Aorta (tissue), 5 donors: ENCODE measurements at places on chromosomes 6 and 20. TPM values are rescaled to one million over a fixed set of nuclear protein-coding genes. Genes with fewer than 3 reads are reported as not detected.

Gene GLP1R
- total RNA-seq, result not detected

Gene PHACTR2
- total RNA-seq, result 87.1 TPM

Gene WFDC10B
- not detected for total RNA-seq

Gene BMP6
- 1.2 TPM for total RNA-seq

Gene KATNA1
- 15.9 TPM for total RNA-seq

Gene PMEPA1
- total RNA-seq, result 167 TPM

Gene HLA-F
- 124 TPM for total RNA-seq

- no peaks in the 10 kb centered on the region for H3K4me1 ChIP-seq
- H3K4me3 ChIP-seq, result no peak overlapping the region
- H3K27ac ChIP-seq, result no peak overlapping the region
- H3K36me3 ChIP-seq, result no peaks in the 10 kb centered on the region
Observed at GRCh38 chr20:1718604-1719384, 61.2 kb upstream of the SIRPG start.

DNA sequence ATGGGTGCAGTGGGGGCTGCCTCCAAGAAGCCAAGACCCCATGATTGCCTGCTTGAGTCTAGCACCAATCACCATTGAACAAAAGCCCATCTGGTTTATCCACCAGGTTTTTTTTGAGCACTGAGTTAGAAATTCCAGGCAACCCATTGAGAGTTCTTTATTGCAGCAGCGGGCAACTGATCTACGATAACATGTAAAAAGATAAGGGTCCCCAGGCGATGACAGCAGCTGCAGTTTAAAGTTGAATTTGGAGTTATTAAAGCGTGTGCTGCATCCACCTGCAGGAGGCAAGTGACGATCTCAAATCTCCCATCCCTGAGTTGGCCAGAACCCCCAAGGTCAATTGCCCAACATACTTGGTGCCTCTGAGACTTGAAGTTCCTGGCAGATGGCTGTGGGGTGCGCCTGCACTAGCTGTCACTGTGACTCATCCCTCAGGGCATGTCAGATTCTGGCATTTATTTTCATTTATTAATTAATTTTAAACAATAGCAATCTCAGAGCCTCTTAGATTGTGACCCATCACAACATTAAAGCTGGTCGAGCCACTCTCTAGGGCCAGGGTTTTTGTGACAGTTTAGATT, 290.4 kb upstream of the SULF2 start:
- H3K27ac ChIP-seq, result no peak overlapping the region
- no peaks in the 10 kb centered on the region for H3K27me3 ChIP-seq
- DNase-seq, result no peak
- H3K4me1 ChIP-seq, result no peaks in the 10 kb centered on the region
- no peak overlapping the region for H3K4me3 ChIP-seq
- H3K36me3 ChIP-seq, result no peaks in the 10 kb centered on the region

GRCh38 chr6:72035966-72036365, 149.6 kb downstream of the RIMS1 start:
- no peaks in the 10 kb centered on the region for H3K4me1 ChIP-seq
- H3K27me3 ChIP-seq, result no peaks in the 10 kb centered on the region
- no peak overlapping the region for H3K27ac ChIP-seq

DNA sequence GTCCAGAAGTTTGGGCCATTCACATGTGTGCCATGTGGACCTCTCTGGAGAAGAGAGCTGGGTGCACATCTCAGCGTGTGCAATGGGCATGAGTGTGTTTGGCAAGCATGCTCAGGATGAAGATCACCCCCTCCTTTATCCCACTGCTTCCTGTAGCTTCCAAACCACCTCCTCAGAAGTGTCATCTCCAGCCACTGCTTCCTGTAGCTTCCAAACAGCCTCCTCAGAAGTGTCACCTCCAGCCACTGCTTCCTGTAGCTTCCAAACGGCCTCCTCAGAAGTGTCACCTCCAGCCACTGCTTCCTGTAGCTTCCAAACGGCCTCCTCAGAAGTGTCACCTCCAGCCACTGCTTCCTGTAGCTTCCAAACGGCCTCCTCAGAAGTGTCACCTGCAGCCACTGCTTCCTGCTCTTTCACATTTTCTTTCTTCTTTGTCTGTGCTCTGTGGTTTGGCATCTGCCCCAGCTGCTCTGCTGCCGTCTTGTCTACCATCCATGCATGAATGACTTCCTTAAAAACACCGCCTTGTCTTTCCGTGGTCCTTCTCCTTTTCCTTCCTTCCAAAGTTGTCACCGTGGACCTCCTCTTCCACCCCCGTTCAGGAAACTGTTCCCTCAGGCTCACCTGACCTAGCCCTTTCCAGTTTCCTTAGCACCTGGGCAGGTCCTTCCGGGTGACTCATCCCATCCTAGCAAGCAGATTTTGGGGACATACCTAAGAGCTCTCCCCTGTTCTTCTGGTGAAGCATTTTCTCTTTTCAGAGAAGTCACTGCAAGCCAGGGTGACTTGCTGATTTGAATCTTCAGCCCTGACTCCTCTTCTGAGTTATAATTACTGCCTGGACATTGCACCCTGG, 43.5 kb upstream of the TIAM2 start:
- no peaks in the 10 kb centered on the region for H3K27me3 ChIP-seq
- no peak for DNase-seq
- H3K36me3 ChIP-seq, result peaks cover 3% of the 10 kb centered on the region
- no peak overlapping the region for H3K4me3 ChIP-seq
- H3K27ac ChIP-seq, result no peak overlapping the region

DNA sequence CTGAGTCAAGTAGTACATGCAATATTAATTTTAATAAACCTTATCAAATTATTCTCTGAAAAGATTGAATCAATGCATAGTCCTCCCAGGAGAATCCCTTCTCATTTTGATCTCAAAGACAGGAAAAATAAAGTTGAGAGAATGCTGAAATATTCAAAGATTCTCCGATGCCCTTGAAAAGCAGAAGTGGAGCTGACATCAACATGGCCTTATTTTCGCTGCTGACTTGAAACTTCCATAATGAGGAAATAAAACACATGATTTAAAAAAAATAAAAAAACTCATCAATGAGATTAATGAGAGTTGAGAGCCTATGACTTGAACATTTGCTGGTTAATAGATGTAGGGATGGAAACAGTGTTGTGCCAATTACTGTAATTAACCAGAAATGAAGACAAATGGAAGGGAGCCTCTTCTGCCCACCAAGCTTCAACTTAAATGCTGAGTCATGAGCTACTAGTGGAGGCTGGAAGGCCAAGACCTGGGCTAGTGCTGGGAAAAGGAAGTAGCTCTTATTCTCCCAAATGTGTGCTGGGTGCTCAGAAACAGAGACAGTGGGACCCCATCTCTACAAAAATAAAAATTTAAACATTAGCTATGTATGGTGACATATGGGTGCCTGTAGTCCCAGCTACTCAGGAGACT, 139.9 kb downstream of the BFSP1 start:
- H3K4me1 ChIP-seq, result no peaks in the 10 kb centered on the region
- H3K36me3 ChIP-seq, result no peaks in the 10 kb centered on the region
- H3K4me3 ChIP-seq, result no peak overlapping the region
- H3K27me3 ChIP-seq, result no peaks in the 10 kb centered on the region
- no peak overlapping the region for H3K27ac ChIP-seq

DNA sequence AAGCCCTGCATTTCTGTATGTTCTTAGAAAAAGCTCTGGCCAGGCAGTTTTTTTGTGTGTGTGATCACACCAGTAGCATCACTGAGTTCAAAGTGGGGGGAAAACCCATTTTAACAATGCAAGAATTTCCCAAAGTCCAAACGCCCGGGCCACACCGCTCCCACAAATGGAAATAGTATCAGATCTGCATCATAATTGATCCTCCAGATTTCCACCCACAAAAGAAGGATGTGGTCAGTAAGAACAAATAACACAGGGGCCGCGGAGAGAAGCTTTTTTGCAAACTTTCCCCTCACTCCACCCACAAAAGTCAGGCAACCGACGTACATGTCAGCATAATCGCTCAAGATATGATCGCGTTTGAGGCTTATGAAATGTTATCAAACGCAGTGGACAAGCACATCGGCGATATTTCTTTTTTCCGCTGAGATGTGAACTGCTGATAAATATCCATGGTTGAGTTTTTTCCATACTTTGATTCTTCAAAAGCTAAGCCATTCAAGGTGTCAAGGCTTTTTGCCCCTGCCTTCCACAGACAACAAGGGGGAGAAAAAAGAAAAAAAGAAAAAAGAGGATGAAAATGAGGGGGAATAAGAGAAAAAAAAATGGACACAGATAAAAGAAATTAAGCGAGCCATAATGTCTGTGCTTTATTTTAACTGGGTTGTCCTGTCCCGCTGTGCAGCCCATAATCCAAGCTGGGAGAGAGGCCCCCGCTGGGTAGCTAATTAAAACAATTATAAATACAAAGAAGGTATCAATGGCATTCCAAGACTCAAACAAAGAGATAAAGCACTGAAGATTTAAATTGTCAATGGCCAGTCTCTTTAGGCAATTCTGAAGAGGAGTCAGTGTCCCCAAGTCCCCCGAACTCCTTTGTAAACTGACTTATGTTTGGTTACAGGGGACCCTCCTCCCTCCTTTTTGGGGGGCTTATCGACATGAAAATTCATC, 143.5 kb downstream of the ZFP64 start:
- H3K27ac ChIP-seq, result no peak overlapping the region
- DNase-seq, result no peak
- H3K4me3 ChIP-seq, result no peak overlapping the region
- H3K27me3 ChIP-seq, result no peaks in the 10 kb centered on the region

DNA sequence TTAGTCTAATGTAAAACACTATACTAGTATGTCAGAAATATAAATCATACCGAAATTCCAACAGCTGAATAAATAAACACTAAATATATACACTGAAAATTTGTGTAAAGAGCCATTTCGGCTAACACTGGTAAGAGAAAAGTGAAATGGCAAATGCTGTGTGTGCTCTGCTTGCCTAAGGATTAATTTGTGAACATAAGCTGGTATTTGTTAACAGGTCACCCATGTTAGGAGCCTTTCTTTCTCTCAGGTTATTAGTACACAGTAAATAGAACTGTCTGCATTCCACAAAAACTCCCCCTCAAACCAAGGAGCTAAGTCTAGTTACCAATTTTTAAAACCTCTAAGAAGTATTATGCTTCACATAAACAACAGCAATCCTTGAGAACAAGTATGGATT, 27.0 kb downstream of the ELOVL5 start:
- no peaks in the 10 kb centered on the region for H3K27me3 ChIP-seq
- no peak for DNase-seq
- no peak overlapping the region for H3K4me3 ChIP-seq
- no peaks in the 10 kb centered on the region for H3K36me3 ChIP-seq

DNA sequence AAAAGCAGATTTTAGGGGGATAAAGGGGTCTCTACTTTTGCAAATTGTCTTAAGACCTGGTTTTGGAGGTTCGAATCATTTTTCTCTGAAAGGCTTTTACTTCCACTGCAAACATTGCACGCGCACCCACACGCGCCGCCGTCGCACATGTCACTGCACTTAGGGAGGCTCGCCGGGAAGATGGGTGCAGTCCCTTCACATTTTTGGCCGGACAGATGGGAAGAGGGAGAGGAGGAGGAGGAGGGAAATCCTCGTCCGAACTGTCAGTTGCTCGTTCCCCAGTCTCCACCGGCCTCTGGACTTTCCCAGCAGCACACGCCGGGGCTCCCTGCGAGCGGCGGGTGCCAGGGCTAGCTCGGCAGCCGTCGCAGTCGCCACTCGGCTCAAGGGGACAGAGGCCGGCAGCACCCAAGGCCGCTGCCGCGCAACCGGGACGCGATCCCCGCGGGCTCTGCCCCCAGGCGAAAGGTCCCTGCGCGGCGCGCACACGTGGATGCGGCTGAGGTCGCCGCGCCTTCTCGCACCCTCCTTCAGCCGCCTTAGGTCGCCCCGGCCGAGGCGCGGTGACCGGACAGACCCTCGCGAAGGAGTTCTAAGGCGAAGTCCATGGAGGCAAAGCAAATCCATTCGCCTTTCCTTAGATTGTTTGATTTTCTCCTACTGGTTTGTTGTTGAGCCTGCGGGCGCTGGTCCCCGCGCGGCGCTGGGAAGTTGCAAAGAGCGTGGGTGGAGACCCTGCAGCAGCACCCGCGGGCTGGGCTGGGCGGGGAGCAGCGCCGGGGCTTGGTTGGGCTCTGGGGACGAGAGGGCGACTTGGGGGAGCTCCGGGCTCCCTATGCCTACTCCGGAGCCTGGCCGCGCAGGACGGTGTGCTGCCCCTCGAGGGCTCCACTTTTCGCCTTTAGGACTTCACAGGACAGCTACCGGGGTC, 1.2 kb downstream of the MYB start:
- no peaks in the 10 kb centered on the region for H3K27me3 ChIP-seq
- H3K36me3 ChIP-seq, result no peaks in the 10 kb centered on the region
- no peak overlapping the region for H3K27ac ChIP-seq

DNA sequence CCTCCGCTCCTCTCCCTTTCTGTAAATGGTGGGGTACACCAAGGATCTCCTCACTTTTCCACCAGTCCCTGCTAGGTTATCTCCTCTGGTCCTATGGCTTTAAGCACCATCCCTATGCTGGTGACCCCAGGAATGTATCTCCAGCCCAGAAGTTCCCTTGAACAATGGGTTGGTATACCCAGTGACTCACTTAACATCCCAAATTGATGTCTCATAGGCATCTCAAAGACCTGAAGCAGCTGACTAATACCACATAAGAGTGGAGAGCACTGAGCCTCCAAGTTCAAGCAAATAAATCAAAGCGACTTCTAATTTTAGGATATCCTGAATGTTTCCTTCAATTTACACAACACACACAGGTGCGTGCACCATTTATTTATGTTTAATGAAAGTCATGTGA, 48.3 kb downstream of the ADGRF1 start:
- no peak overlapping the region for H3K4me3 ChIP-seq
- peaks cover under 1% of the 10 kb centered on the region for H3K27me3 ChIP-seq
- DNase-seq, result no peak
- H3K4me1 ChIP-seq, result peaks cover 6% of the 10 kb centered on the region
- no peak overlapping the region for H3K27ac ChIP-seq
